ENCODE measurements at places on chromosomes 12 and 14. TPM values are rescaled to one million over a fixed set of nuclear protein-coding genes. Genes with fewer than 3 reads are reported as not detected.

RND1 gene
- polyA plus RNA-seq = 2.4 TPM

SIRT4 gene
- 4.5 TPM for polyA plus RNA-seq

- DNase-seq = peak; percentile 55
Measured at GRCh38 chr14:59377491-59377890, 87.7 kb downstream of the GPR135 start.

ITPK1 gene
- 27.5 TPM for polyA plus RNA-seq

GRCh38 chr12:27777141-27777540 is 2.9 kb upstream of the KLHL42 start:
- no peak for DNase-seq

DNA sequence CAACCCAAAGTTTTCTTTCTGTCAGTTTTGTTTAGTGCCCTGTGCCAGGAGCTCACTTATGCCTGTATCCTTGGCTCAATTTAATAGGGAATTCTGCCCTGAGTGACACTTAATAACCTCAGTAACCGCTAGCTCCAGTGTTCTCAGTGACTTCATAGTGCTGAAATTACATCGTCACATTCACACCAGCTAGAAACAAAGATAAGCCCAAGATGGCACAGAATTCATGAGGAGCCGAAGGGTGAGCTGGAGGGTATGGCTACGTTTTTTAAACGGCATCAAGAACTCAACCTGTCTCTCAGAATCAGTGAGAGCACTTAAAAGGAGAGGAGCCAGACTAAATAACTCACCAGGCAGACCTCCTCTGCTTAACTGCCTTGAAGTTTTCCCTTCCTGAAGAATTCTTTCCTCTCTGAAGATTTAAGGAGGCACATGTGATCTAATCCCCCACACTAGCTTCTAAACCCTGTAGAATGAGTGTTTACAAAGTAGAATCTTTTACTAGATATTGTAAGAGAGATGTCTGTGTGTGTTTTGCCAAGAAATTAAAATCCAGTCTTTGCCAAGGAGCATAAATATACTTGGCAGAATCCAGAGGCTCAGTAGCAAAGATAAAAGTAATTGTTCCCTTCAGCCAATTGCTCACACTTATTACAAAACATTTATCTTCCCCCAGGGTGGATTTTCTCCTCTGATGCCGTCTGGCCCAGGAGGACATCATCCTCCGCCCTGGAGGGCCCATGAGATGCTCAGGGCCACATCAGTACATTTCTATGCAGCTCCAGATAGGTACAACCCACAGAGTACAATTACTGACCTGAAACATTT is 37.3 kb downstream of the PTGER2 start:
- no peak for DNase-seq
